ENCODE measurements at places on chromosomes 7 and 10.

GRCh38 chr10:71554671-71555070 is 158.0 kb downstream of the CDH23 start:
- no peak for DNase-seq

- no peak for DNase-seq
These were observed 31.7 kb downstream of the POLR1F start for GRCh38 chr7:19677180-19677579.

- DNase-seq = no peak
These were observed 196.6 kb downstream of the BBS9 start for GRCh38 chr7:33325754-33326484.

DNA sequence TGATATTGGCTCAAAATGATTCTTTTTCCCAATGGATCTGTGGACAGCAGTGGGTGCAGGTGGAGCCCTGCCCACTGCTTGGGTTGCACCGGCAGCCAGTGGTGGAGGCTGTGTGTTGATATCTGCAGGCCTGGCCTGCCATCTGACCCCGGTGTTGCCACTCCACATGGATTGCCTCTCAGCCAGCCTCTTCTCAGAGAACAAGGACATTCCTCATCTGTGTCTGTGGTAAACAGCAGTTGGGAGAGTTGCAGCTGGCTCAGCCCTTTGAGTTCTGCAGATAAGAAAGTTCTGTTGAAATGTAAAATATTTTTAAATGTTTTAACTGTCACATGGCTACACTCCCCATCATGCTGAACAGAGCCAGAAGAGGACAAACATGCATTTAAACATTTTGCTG is 374.9 kb upstream of the CELF2 start:
- no peak for DNase-seq

DNA sequence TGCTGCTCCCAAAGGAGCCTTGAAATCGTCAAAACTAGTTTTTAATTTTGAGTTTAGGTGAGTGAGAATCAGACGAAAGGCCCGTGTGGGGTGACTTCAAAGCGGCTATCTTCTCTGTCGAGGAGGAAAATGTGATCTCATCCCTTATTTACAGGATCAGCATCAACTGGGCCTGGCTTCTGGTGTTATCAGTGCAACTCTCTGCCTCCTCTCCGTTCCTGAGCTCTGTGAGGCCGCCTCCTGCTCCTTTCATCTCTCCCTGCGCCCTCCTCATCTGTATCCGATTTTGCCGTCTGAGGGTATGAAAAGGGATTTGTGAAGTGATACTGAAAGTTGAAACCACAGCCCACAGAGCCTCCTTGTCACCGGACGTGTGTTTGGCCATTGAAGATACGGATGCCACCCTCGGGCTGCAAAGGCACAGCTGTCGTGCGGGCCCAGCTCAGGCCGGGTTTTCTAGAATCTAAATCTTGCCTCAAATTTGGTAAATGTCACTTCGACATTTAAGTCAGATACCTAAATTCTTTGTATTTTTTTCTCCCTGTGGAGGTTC is 408.7 kb upstream of the ADARB2 start:
- no peak for DNase-seq

DNA sequence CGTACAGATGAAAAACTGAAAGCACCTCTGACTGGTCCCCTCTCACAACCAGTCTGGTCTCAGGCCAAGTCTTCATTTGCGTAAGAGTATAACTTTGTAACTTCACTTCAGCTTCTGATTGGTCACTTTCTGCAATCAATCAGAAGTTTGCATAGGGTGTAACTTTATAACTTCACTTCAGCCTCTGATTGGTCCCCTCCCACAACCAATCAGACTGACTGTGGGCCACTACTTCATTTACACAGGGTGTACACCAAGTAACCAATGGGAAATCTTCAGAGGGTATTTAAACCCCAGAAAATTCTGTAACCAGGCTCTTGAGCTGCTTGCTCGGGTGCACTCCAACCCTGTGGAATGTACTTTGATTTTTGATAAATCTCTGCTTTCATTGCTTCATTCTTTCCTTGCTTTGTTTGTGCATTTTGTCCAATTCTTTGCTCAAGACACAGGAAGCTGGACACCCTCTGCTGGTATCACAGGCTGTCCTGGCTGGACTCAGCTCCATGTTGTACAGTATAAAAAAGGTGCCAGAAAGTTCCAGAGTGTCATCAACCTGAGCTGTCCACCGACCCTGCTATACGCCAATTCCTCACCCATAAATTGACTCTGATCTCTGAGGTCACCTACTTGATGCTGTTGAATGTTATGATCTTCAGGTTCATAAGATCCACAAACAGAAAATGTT is 74.5 kb downstream of the COBL start:
- DNase-seq = no peak

Data from stimulated activated CD4-positive, alpha-beta T cell treated with anti-CD3 and anti-CD28 coated beads, Interleukin-4, amount 100 ng/mL, for 48 hours (primary cell).